ENCODE measurements at places on chromosomes 3 and 15. TPM values are rescaled to one million over a fixed set of nuclear protein-coding genes. Genes with fewer than 3 reads are reported as not detected.
A peak's percentile ranks its signal among the peaks of the same experiment; 100 is the strongest.

MORC1 gene
- total RNA-seq: 0.12 TPM

LYZL4 gene
- not detected for total RNA-seq

GPR62 gene
- total RNA-seq: not detected

PAQR9 gene
- total RNA-seq: not detected

C15orf62 gene
- 1.9 TPM for total RNA-seq

XCR1 gene
- not detected for total RNA-seq

PIERCE2 gene
- total RNA-seq: not detected

DNA sequence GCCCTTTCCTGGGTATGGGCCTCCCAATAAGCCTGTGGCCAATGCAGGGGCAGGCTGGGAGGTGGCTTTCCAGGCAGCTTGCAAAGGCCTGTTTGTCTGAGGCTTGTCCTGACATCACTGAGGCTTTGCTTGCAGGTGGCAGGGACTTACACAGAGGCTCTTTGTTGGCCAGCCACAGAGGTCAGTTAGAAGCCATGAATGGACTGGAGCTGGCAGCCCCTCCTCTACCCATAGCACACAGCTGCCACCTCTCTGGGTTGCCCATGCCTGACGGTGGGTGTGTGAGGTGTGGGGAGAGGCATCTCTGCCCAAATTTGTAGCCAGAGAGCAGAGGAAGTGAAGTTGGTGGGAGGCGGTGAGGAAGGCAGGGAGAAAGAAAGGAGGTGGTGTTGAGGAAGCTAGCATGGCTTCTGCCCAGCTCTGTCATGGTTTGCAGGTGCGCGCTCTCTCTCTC is 17.1 kb downstream of the LIMD1 start:
- DNase-seq: no peak
- peaks cover 13% of the 10 kb centered on the region for H3K4me1 ChIP-seq
- no peaks in the 10 kb centered on the region for H3K27me3 ChIP-seq
- H3K36me3 ChIP-seq: peaks cover 5% of the 10 kb centered on the region
- no peak overlapping the region for H3K27ac ChIP-seq

GRCh38 chr3:122577409-122578031 is at the start of gene PARP15:
PARP15 (plus strand) TSS chr3:122577650; CDS start chr3:122577668, 18 bp downstream.
- DNase-seq: peak; percentile 51
- peaks cover 13% of the 10 kb centered on the region for H3K36me3 ChIP-seq
- peak within 1 kb of the TSS; percentile 74 for H3K27ac ChIP-seq
- H3K4me3 ChIP-seq: peak within 1 kb of the TSS; percentile 89

- H3K4me1 ChIP-seq: peaks cover 30% of the 10 kb centered on the region
- DNase-seq: no peak
- no peak overlapping the region for H3K27ac ChIP-seq
- H3K36me3 ChIP-seq: no peaks in the 10 kb centered on the region
Observed at GRCh38 chr3:58013973-58014649, 5.9 kb downstream of the FLNB start.

DNA sequence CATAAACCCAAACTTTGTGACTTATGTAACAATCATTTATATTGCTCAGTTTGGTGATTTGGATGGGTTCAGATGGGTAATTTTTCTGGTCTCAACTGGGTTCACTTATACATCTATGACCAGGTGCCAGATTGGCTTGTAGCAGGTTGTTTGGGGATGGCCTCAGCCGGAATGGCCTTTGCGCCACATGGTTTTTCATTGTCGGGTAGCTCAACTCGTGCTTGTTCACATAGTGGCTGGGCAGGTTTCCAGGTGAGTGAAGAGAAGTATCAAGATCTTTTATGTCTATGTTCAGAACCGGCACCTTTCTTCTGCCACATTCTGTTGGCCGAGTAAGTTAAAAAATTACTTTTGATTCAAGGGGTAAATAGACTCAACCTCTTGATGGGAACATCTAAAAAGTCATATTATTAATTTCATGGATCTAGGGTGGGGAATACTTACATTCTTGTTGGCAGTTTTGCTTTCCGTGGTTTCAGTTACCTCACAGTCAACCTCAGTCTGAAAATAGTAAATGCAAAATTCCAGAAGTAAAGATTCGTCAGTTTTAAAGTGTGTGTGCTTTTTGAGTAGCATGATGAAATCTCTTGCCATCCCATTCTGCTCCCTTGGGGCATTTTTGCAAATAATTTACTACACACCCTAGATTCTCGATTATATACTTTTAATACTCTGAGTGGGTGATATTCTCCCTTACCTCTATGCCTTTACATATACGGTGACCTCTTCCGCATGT is 745.7 kb upstream of the CCDC54 start:
- H3K27me3 ChIP-seq: no peaks in the 10 kb centered on the region
- no peak for DNase-seq
- no peaks in the 10 kb centered on the region for H3K36me3 ChIP-seq

DNA sequence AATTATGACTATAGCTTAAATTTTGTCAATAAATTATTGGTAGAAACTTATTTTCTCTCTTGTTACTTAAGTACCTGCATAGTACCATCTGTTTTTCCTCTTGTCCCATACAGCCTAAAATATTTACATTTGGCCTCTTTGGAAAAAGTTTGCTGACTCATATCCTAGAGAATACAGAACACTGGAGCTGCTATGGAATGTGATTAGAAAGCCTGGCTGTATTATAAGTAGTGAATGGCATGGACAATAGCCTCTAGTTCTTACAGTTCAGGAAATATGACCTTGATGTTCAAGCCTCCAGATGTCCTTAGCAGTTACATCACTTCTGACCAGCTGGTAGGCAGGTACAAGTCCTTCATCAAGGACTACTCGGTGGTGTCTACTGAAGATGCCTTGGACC is 28.3 kb downstream of the ST8SIA2 start:
- H3K4me1 ChIP-seq: no peaks in the 10 kb centered on the region
- H3K27me3 ChIP-seq: peaks cover 5% of the 10 kb centered on the region
- no peak for DNase-seq
- H3K27ac ChIP-seq: no peak overlapping the region
- no peaks in the 10 kb centered on the region for H3K36me3 ChIP-seq

DNA sequence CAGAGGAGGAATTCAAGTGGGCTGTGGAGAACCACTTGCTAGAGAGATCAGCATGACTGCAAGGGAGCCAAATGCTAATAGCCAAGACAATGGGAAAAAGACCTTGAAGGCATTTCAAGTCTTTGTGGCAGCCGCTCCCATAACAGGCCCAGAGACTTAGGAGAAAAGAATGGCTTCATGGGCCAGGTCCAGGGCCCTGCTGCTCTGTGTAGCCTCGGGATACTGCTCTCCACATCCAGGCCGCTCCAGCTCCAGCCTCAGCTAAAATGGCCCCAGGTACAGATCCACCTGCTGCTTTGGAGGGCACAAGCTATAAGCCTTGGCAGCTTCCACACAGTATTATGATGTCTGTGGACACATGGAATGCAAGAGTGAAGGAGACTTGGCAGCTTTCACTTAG is 157.7 kb downstream of the NECTIN3 start:
- H3K36me3 ChIP-seq: no peaks in the 10 kb centered on the region
- H3K27ac ChIP-seq: no peak overlapping the region
- H3K4me1 ChIP-seq: no peaks in the 10 kb centered on the region
- no peaks in the 10 kb centered on the region for H3K27me3 ChIP-seq
- DNase-seq: no peak

GRCh38 chr3:117572786-117573185 is 863.2 kb downstream of the TUSC7 start:
- DNase-seq: no peak
- H3K4me3 ChIP-seq: no peak overlapping the region
- H3K27ac ChIP-seq: no peak overlapping the region
- H3K27me3 ChIP-seq: no peaks in the 10 kb centered on the region

DNA sequence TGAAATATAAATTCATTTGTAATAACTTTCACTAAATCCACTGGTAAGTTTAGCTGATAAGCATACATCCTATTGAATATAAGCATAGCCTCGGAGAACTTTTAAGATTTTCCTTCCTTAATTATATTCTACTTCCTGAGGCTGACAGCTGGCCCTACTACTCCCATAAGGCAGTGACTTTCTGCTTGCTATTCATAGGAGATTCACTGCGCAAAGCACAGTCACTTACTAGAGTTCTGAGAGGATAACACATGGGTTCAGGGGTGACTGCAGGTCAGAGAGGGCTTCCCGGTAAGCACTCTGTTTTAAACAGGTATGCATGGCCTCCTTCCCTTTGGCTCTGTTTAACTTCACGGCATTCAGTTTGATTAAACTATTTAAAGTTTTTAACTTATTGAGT is 75.8 kb downstream of the FAIM start:
- no peaks in the 10 kb centered on the region for H3K4me1 ChIP-seq
- no peak overlapping the region for H3K27ac ChIP-seq
- no peaks in the 10 kb centered on the region for H3K27me3 ChIP-seq
- H3K4me3 ChIP-seq: no peak overlapping the region
- DNase-seq: no peak
- H3K36me3 ChIP-seq: peaks cover 34% of the 10 kb centered on the region

- H3K4me3 ChIP-seq: no peak overlapping the region
- H3K36me3 ChIP-seq: no peaks in the 10 kb centered on the region
- H3K27me3 ChIP-seq: no peaks in the 10 kb centered on the region
- H3K4me1 ChIP-seq: no peaks in the 10 kb centered on the region
Observed at GRCh38 chr3:6062261-6063187, 798.4 kb upstream of the GRM7 start.

DNA sequence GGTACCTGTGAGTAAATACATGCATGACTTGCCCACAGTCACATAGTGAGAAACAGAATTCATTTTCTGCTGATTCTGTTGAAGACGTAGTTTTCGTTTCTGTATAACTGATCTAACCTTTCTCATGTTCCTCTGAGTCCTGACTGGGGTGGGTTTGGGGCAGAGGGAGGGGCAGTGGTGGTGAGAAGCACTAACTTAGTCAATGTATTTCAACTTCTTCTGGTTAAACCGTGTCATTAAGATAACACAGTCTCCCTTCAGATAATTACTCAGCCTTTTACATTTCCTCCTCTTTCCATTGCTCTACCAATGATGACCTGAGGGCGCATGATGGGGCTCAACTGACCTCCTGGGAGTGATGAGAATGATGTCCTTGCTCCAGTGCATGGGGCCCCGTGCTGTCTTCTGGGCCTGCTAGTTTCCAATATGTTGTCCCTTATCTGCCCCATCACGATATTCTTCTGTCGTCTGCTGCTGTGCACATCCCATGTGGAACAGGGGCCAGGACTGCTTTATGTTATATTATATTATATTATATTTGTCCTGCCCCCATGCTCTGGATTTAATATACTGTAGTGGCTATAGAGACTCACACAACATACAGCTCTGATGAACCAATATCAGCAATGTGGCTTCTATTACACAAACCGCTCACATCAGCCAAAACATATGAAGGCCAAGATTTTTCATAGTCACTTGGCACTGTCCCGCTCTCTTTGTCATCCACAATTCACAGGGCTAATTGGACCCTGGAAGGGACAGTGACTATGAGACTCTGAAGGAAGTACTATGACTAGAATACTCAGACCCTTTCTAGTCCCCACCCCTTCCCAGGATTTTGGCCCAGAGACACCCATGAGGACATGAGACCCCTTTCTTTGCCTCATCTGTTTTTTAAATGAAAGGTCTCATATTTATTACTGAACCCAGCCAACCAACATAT is 407.1 kb upstream of the MCTP2 start:
- DNase-seq: no peak
- H3K27ac ChIP-seq: no peak overlapping the region
- H3K4me3 ChIP-seq: no peak overlapping the region
- H3K4me1 ChIP-seq: no peaks in the 10 kb centered on the region
- H3K36me3 ChIP-seq: no peaks in the 10 kb centered on the region

DNA sequence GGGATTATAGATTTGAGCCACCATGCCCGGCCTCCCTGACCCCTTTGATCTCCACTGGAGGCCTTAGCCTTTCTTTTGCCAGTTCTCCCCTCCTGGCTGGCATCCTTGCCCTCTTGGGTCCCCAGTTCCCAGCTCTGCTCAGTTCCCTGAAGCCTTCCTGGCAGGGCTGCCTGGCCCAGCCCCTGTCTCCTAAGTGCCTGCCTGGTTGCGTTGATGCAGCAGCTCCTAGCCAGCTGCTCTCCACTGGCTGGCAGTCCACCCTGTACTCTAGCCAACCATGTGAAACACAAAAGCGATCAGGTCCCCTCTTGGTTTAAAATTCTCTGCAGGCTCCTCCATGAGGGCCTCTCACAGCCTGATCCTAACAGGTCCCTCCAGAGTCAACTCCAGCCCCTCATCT is 184.7 kb downstream of the RAB11A start:
- no peaks in the 10 kb centered on the region for H3K27me3 ChIP-seq
- H3K27ac ChIP-seq: no peak overlapping the region
- no peaks in the 10 kb centered on the region for H3K4me1 ChIP-seq
- no peak overlapping the region for H3K4me3 ChIP-seq

GRCh38 chr3:49529567-49529966 is 24.7 kb upstream of the BSN start:
- H3K4me3 ChIP-seq: no peak overlapping the region
- H3K27me3 ChIP-seq: no peaks in the 10 kb centered on the region
- H3K4me1 ChIP-seq: no peaks in the 10 kb centered on the region
- no peak for DNase-seq
- H3K27ac ChIP-seq: no peak overlapping the region

- no peak overlapping the region for H3K4me3 ChIP-seq
- no peaks in the 10 kb centered on the region for H3K4me1 ChIP-seq
- DNase-seq: no peak
- H3K36me3 ChIP-seq: no peaks in the 10 kb centered on the region
- H3K27ac ChIP-seq: no peak overlapping the region
Observed at GRCh38 chr3:107124885-107125284, 252.4 kb upstream of the CCDC54 start.

- DNase-seq: peak; percentile 39
- no peaks in the 10 kb centered on the region for H3K36me3 ChIP-seq
- no peak overlapping the region for H3K27ac ChIP-seq
- H3K4me3 ChIP-seq: no peak overlapping the region
Observed at GRCh38 chr3:172685331-172686214, 25.3 kb downstream of the NCEH1 start.

DNA sequence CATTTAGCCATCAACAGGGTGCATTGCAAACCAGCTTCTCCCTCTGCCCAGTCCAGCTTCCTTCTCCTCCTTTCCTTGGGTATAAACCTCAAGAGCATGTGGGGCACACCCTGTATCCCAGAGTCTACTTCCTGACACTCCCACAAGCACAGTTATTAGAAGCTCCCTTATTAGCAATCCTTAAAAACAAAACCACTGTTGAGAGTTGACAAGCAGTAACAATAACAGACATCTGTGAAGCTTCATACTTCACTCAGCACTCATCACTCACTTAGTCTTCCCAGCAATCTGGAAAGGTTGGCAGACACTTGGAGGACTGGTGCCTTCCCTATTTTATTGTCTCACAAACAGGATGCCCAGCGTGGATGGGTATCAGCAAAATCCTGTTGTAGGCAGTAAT is 155.5 kb upstream of the PROK2 start:
- H3K4me1 ChIP-seq: no peaks in the 10 kb centered on the region
- no peaks in the 10 kb centered on the region for H3K27me3 ChIP-seq
- no peak for DNase-seq
- no peaks in the 10 kb centered on the region for H3K36me3 ChIP-seq
- no peak overlapping the region for H3K27ac ChIP-seq

- H3K4me3 ChIP-seq: no peak overlapping the region
- no peak for DNase-seq
- H3K27me3 ChIP-seq: peaks cover 2% of the 10 kb centered on the region
- H3K36me3 ChIP-seq: no peaks in the 10 kb centered on the region
Observed at GRCh38 chr3:196517919-196518318, 2.8 kb upstream of the SMCO1 start.

- no peak overlapping the region for H3K27ac ChIP-seq
- no peaks in the 10 kb centered on the region for H3K36me3 ChIP-seq
- no peak overlapping the region for H3K4me3 ChIP-seq
- H3K4me1 ChIP-seq: peaks cover 4% of the 10 kb centered on the region
Observed at GRCh38 chr15:64808785-64809453, 16.5 kb downstream of the PIF1 start.
